Activated CD4-positive, alpha-beta T cell treated with anti-CD3 and anti-CD28 coated beads for 36 hours (primary cell): ENCODE measurements at places on chromosomes 3 and 15. TPM values are rescaled to one million over a fixed set of nuclear protein-coding genes. Genes with fewer than 3 reads are reported as not detected.
A peak's percentile ranks its signal among the peaks of the same experiment; 100 is the strongest.

Gene IQCF5
- not detected for total RNA-seq

Gene IL20RB
- total RNA-seq, result 1.1 TPM

Gene C15orf62
- 0.80 TPM for total RNA-seq

Gene SKOR1
- 0.16 TPM for total RNA-seq

Gene DAZL
- not detected for total RNA-seq

Gene FBLN2
- total RNA-seq, result 0.05 TPM

Gene FMN1
- 0.09 TPM for total RNA-seq

Gene TRIP4
- 19.6 TPM for total RNA-seq

Gene C3orf49
- not detected for total RNA-seq

Gene SUMF1
- 3.5 TPM for total RNA-seq

Gene ZNF501
- total RNA-seq, result 2.0 TPM

Gene SLC49A4
- total RNA-seq, result 2.2 TPM

Gene PTH1R
- total RNA-seq, result not detected

Gene EXD1
- not detected for total RNA-seq

Gene HES1
- 0.40 TPM for total RNA-seq

Gene ZNF197
- total RNA-seq, result 11.6 TPM

Gene SEC61A1
- 123 TPM for total RNA-seq

Gene MCF2L2
- total RNA-seq, result 1.9 TPM

Gene ECE2
- total RNA-seq, result not detected

Gene TMEM212
- total RNA-seq, result not detected

DNA sequence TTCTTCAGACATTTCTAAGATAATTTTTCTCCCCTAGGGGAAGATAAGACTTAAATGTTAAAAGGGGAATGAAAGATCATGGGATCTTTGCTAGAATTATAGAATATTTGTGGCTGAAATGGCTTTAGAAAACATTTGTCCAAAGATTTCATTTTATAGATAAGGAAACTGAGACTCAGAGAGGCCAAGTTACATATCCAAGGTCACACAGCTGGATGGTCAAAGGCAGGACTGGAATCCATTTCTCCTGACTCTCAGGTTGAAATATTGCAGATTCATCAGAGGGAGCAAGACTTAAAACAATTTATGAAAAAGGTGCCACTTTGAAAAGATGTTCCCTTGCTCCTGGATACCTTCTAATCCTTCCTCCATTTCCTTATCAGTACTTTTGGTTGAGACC lies 19.5 kb upstream of the LEKR1 start:
- DNase-seq, result no peak

GRCh38 chr3:46848271-46849044 lies 14.8 kb downstream of the MYL3 start:
- DNase-seq, result peak; percentile 74

GRCh38 chr15:42121021-42121420 lies 26.7 kb upstream of the PLA2G4D start:
- DNase-seq, result no peak

GRCh38 chr3:48248095-48248850 lies 7.4 kb downstream of the ZNF589 start:
- no peak for DNase-seq

- peak; percentile 36 for DNase-seq
Measured at GRCh38 chr3:126524429-126524988, 554 bp downstream of the CHST13 start.

DNA sequence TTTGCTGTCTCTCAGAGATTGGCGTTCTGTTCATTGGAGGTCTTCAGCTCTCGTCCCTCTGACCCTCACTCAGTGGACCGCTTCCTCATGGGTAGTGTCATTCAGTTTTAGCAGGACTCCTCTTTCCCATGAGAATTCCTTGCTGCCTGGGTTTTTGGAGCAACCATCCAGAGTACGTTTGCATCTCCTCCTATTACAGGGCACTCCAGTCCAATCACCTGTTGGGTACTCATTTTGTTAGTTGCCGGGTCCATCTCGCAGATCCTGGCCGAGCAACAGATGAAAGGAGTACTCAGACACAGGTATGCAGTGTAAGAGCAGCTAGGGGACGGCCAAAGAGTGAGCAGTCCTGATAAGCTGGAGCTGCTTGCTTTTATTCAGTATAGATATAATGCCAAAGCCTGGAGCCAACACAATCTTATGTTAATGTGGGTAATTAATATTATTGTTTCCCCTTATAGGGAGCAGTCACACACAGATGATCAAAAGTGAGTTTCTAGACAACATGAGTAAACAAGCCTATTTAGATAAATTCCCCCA lies 49.6 kb downstream of the ISG20 start:
- no peak for DNase-seq

GRCh38 chr3:182914341-182914740 lies 66.0 kb downstream of the DCUN1D1 start:
- no peak for DNase-seq

DNA sequence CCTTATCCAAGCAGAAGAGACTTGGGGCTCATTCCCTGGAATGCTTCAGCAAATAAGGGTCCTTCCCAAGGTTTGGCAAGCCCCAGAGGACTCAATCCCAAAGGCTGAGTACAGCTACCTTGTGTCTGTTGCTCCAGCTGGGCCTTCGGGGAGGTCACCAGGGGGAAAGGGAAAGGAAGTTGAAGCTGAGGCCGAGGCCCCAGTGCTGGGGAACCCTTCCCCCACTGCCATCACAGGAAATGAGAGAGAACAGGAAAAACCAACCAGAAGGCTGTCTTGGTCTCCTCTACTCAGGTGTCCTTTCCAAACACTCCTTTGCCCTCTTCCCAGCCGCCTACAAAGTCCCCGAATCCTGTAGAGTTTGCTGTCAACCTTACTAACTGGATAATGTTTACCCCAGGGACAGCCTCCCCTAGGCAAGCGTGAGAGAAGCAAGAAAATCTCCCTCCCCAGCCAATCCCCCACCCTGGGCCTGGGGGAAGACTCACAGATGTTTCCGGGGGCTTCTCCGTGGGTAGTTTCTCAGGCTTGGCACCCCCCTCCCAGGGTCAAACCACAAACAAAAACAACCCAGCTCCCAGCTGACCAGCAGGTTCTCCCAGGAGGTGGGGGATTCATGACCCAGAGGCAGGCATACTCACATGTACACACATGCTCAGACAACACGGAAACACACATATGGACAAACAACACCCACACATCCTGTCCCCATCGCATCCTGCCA lies 5.5 kb downstream of the CSRNP1 start:
- peak; percentile 73 for DNase-seq

GRCh38 chr15:85764649-85765277 lies 30.0 kb downstream of the KLHL25 start:
- DNase-seq, result no peak

- DNase-seq, result peak; percentile 67
Measured at GRCh38 chr3:15051531-15051930, 13.6 kb downstream of the MRPS25 start.

DNA sequence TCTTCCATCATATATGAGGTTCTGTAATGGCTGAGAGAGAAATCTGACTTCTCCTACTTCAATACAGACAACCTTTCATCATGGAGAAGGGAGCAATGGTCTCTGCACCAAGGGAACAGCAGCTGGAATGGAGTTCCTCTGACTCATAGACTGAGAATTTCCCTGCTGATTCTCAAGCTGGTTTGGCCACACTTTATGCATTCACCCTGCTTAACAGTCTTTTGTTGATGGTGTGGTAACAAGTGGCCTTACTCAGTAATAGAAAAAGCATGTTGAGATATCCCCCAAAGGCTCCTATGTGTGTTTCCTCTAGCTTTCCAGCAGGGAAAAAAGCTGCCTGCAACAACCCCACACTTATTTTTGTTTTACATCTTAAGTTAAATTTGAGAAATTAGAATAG lies 138.1 kb downstream of the GREM1 start:
- DNase-seq, result no peak

GRCh38 chr15:29939404-29939803 lies 117.1 kb upstream of the TJP1 start:
- DNase-seq, result no peak

DNA sequence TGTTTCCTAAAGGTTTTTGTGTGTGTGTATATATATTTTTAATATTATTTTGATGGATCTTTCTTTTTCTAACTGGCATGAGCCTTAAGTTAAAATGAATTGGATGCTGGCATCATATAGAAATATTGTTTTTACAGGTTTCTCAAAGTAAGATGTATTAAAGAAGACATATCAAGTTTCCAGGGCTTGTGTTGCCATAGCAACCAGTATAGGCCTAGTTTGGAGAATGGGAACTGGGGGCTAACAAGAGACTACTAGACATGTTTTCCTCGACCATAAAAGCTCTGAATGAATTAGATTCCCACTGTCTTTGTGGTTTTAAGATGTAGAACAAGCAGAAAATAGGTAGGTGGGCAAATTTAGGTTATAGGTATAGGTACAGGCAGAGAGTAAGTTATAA lies 771.4 kb downstream of the TUSC7 start:
- no peak for DNase-seq

GRCh38 chr3:47421741-47422649 lies 41.2 kb downstream of the PTPN23 start:
- DNase-seq, result peak; percentile 57

GRCh38 chr3:129794311-129795185 lies 99.0 kb downstream of the TMCC1 start:
- DNase-seq, result peak; percentile 22

GRCh38 chr3:187274977-187275338 lies 16.6 kb downstream of the MASP1 start:
- DNase-seq, result no peak

- DNase-seq, result no peak
Measured at GRCh38 chr15:88262064-88262463, 5.5 kb upstream of the NTRK3 start.

GRCh38 chr15:100821327-100821726 lies 58.3 kb upstream of the ALDH1A3 start:
- DNase-seq, result no peak

- DNase-seq, result no peak
Measured at GRCh38 chr3:149020196-149020838, 29.0 kb downstream of the GYG1 start.

DNA sequence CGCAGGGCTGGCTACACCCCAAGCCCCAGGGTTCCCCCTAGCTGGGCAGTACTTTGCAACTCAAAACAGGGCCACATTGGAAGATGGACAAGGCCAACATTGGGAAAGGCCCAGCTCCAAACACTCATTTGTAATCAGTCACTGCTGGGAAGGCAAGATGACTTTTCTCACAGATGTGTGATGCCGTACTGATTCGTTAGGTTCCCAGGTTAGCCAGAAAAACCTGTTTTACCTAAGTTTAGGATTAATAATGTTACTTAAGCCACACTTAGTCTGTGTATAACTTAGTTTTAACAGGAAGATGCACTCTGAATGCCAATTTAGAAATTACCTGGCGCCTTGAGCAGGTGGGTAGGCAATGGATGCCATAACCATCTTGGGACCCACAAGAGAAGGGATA lies 71.0 kb downstream of the ITGB5 start:
- DNase-seq, result no peak

DNA sequence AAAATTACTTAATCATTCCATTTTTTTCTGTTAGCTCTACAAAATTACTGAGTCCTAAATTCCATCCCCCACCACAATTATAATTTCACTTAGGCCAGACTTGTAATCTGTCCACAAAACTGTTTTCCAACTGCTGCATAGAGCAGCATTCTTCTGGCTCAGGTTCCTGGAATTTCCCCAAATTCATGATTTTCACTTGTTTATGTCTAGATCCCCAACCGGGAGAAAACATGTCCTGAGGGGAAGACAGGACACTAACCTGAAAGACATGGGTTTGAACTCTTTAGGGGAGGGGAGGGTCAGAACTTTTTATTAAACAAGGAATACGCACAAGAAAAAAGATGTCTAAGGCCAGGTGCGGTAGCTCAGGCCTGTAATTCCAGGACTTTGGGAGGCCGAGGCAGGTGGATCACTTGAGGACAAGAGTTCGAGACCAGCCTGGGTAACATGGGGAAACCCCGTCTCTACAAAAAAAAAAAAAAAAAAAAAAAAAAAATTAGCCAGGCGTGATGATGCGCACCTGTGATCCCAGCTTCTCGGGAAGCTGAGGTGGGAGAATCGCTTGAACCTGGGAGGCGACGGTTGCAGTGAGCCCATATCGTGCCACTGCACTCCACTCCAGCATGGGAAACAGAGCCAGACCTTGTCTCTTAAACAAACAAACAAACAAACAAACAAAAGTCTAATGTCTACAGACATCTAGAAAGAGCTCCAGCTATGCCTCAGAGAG lies 1.5 kb downstream of the ETFA start:
- no peak for DNase-seq

DNA sequence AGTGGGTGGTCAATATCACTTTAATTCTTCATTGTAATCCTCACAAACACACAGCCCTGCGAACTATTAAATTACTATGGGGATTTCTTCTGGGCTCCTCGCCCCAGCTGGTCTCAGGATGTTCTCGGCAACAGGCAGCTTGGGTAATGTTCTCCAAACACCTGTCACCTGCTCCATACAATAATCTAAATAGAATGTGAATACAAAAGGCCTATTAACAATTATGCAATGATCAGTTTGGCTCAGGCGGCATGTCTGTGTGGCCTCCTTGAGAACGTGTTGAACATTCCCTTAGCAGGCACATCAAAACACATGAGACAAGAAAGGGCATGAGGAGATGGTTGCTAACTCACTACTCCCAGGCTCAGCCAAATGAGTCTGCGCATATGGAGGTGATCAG lies 158.6 kb upstream of the KBTBD8 start:
- no peak for DNase-seq

DNA sequence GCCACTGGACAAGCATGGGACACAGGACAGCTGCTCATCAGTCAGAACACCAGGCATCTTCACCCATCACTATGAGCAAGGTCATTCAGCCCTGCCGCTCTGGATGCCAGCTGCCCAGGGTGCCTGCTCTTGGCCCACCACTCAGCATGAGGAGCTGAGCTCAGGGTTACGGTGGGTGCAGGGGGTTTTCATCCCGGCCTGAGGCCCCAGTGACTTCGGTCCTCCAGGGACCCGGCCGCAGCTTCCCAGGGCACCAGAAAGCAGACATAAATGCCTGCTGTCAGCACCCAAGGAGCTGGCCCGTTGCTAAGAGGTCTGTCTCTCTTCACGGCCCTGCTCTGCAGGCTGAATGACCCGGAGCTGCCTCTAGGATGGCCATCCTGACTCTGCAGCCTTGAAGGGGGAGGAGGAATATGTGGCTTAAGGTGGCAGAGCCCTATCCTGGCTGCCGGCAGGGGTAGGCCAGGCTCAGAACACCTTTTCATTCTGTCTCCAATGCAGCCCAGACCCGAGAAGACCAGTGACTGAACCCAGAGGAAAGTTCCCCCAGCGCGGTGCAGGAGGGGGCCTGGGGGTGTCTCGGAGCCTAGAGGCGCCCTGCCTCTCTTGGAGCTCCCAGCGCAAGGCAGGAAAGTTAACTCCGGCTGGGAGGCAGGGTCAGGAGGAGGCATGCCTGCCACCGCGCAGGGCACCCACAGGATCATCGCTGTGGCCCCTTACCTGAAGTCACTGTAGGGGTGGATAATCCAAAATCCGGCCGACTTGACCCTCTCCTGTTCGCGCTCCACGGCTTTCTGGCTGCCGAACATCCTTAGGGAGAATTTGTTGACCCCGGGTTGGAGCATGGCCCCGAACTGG lies 1.8 kb downstream of the HCN4 start:
- no peak for DNase-seq
